Stimulated activated CD4-positive, alpha-beta T cell treated with anti-CD3 and anti-CD28 coated beads, TNF-alpha, amount 100 ng/mL, for 1 hour (primary cell): ENCODE measurements at places on chromosomes 3 and 15.

- no peak for DNase-seq
Observed at GRCh38 chr3:8712908-8713255, 20.7 kb upstream of the CAV3 start.

GRCh38 chr3:73624017-73624820 is 522 bp downstream of the PDZRN3 start:
- no peak for DNase-seq

- DNase-seq: no peak
Observed at GRCh38 chr15:25931851-25932250, 68.7 kb upstream of the ATP10A start.

DNA sequence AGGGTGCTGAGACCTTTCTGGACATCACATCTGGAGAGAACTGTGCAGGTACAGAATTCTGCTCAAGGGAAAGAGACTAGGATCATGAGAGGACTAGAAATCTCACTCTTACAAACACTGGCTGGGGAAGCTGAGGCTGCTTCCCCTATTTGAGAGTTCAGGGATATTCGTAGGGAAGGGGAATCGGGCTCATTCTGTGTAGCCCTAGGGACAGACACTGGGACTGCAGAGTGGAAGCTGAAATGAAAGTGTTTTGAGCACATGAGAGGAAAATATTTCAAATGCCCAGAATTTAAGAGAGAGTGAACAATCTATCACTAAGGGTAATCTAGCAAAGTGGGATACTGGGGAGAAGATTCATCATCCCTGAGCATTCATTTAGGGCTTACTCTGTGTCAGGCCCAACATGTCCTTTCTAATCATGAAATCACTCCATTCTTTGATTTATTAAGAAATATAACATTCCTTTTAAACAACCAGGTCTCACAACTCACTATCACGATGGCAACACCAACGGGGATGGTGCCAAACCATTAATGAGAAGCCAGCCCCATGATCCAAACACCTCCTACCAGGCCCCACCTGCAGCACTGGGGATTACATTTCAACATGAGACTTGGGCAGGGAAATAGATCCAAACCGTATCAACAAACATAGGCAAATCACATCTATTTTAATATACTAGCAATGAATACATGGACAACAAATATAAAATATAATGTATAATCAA is 63.0 kb downstream of the CPN2 start:
- no peak for DNase-seq

DNA sequence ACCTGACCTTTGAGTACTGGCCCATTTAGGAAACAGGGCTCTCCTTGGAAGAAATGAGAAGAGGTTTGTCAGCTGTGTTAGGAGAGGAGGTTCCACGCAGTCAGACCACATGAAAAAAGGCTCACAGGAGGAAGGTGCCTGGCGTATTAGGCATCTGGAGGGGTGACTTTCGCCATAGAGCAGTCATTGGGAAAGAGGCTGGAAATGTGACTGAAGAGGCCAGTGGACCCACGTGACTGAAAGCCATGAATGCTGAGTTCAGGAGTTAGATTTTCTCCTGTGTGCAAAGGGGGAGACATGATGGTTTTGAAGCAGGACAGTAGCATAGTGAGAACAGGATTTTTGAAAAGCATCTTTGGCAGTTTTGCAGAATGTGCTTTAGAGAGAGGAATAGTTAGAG is 29.7 kb upstream of the RNF7 start:
- DNase-seq: no peak

- DNase-seq: peak; percentile 61
Observed at GRCh38 chr15:74375303-74375693, 7.9 kb upstream of the CYP11A1 start.

GRCh38 chr3:144809380-144809779 is 837.8 kb downstream of the DIPK2A start:
- DNase-seq: no peak

DNA sequence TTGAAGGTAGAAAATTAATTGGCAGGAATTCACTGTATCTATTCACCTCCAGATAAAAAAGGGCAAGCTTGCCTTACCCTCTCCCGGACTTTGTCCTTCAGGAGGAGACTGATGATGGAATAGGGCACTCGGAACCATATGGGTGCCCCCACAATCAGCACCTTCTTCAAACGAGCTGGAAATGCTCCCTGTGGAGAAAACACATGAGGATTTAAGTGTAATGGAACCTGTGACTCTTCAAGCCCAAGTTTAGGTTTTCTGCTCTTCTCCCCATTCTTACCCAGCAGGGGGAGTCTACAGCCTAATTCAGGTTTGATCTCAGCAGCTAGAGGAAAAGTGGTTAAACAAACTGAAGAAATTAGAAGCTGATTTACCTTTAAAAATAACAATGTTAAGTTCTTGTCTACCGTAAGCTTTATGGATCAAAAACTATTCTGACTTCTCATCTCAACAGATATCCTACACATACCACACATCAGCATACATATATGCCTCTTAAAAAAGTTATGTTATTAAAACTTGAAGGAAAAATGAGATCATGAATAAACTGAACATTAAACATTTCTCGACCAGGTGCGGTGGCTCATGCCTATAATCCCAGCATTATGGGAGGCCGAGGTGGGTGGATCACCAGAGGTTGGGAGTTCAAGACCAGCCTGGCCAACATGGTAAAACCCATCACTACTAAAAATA is 57.5 kb upstream of the SIN3A start:
- DNase-seq: no peak
